SJSA1 (cell line): ENCODE measurements at places on chromosomes 6 and 20. TPM values are rescaled to one million over a fixed set of nuclear protein-coding genes. Genes with fewer than 3 reads are reported as not detected.

DNA sequence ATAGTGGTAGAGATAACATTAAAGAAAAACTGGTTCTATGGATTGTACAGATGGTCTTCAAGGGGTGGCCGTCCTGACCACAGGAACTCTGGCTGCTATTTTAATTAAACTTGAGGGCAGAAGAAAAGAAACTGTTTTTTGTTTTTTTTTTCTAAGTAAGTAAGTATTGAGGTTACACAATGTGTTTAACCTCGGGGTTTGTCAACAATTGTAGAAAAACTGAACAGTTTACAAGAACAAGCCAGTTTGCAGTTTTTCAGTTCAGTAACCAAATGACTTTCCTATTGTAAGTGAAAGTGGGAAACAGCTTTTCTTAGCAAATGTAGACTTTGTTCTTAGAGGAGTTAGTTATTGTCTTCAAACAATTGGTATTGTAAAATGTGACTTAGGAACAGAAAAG is 77.0 kb downstream of the PLCB1 start:
- peak; percentile 42 for DNase-seq
- H3K4me3 ChIP-seq, result no peak overlapping the region
- H3K27me3 ChIP-seq, result no peaks in the 10 kb centered on the region
- no peaks in the 10 kb centered on the region for H3K36me3 ChIP-seq
- H3K4me1 ChIP-seq, result peaks cover 13% of the 10 kb centered on the region; the same call in 1 of the 2 replicates

- no peak for DNase-seq
- H3K4me3 ChIP-seq, result no peak overlapping the region
- no peak overlapping the region for H3K27ac ChIP-seq
- no peaks in the 10 kb centered on the region for H3K36me3 ChIP-seq
Measured at GRCh38 chr6:135170238-135170637, 10.9 kb upstream of the MYB start.

DNA sequence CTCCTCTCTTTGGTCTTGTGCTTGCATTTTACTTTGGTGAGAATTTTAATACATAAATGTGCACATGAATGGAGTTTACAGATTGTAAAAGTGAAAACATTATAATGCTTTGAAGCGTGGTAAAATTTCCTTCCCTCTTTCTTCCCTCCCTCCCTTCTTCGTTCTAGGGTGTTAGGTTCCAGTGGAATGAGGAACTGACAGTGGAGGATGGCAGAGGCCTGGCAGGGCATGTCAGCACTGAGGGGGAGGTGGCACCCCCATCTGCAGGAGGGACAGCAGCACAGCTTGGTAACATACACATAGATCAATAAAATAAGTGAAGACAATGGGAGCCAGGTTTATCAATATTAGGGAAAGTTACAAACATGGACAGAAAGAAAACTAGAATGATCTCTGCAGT is 47.5 kb downstream of the RNASET2 start:
- no peaks in the 10 kb centered on the region for H3K36me3 ChIP-seq
- DNase-seq, result no peak
- no peak overlapping the region for H3K4me3 ChIP-seq
- peaks cover 16% of the 10 kb centered on the region for H3K27me3 ChIP-seq
- no peak overlapping the region for H3K27ac ChIP-seq

TTLL9 gene
- not detected in 2 replicates for total RNA-seq
